ENCODE measurements at places on chromosomes 6 and 20.

GRCh38 chr20:507761-508332, 35.7 kb downstream of the CSNK2A1 start:
- no peaks in the 10 kb centered on the region for H3K27me3 ChIP-seq
- H3K36me3 ChIP-seq = peaks cover 31% of the 10 kb centered on the region

- H3K4me1 ChIP-seq = no peaks in the 10 kb centered on the region
- no peaks in the 10 kb centered on the region for H3K36me3 ChIP-seq
- H3K27me3 ChIP-seq = peaks cover 33% of the 10 kb centered on the region
- no peak overlapping the region for H3K4me3 ChIP-seq
These were observed 68.8 kb downstream of the LAMP5 start for GRCh38 chr20:9583151-9583550.

- H3K36me3 ChIP-seq = no peaks in the 10 kb centered on the region
- no peak overlapping the region for H3K4me3 ChIP-seq
- H3K27ac ChIP-seq = no peak overlapping the region
- H3K4me1 ChIP-seq = peaks cover 17% of the 10 kb centered on the region
- H3K27me3 ChIP-seq = no peaks in the 10 kb centered on the region
- DNase-seq = no peak
These were observed 292.1 kb downstream of the ADGB start for GRCh38 chr6:146890644-146891434.

GRCh38 chr6:45930420-45931040, 85.1 kb downstream of the CLIC5 start:
- H3K36me3 ChIP-seq = no peaks in the 10 kb centered on the region
- H3K27me3 ChIP-seq = peaks cover 9% of the 10 kb centered on the region
- no peak overlapping the region for H3K4me3 ChIP-seq
- peak; percentile 89 for DNase-seq
- H3K27ac ChIP-seq = no peak overlapping the region
- peaks cover 39% of the 10 kb centered on the region for H3K4me1 ChIP-seq

- H3K27me3 ChIP-seq = no peaks in the 10 kb centered on the region
- DNase-seq = no peak
- no peak overlapping the region for H3K27ac ChIP-seq
- H3K4me1 ChIP-seq = no peaks in the 10 kb centered on the region
- H3K36me3 ChIP-seq = peaks cover 65% of the 10 kb centered on the region
These were observed 44.7 kb upstream of the ADIG start for GRCh38 chr20:38536310-38536709.

DNA sequence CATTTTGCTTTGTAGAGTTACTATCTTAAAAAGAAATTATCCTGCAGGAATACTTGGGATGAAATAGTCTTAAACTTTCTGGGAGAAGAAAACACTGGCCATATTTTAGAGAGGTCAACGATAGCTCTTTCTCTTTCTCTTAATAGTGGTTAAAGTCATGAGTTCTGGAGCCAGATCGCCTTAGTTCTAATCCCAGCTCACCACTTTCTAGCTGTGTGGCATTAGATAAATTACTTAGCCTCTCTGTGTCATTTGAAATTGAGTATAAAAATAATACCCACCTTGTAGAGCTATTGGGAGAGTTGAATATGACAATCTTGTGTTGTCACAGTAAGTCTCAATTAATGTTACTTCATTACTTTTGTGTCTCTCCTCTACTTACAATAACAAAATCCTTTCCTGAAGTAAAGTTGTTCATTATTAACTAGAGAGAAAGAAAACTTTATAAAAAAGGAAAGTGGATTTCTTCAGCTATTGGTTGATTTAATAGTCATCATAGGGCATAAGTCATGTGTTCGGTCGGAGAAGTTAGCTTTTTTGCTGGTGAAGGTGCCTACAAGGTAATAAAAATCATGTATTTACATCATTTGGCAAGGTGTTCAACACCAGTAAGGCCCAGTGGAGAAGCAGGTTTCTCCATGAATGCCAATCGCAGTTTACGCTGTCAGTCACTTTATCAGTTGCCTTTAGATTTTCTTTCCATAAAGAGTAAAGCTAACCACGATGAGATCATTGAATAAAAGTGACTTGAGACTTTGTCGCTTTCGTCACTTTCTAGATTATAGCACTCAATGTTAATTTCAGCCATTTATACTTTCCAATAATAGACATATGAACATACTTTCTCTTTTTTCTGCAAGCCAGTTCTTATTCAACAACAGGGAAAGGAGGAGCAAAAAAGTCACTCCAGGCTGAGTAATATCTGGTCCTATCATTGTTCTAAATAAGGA, 2.0 kb downstream of the NEDD9 start:
- no peaks in the 10 kb centered on the region for H3K36me3 ChIP-seq
- peak overlapping the region; percentile 98 for H3K27ac ChIP-seq
- no peaks in the 10 kb centered on the region for H3K27me3 ChIP-seq

GRCh38 chr20:51969191-51969590, 166.9 kb upstream of the SALL4 start:
- peaks cover 6% of the 10 kb centered on the region for H3K4me1 ChIP-seq
- H3K36me3 ChIP-seq = no peaks in the 10 kb centered on the region
- DNase-seq = no peak
- H3K27me3 ChIP-seq = no peaks in the 10 kb centered on the region
- H3K4me3 ChIP-seq = no peak overlapping the region
- no peak overlapping the region for H3K27ac ChIP-seq
